T follicular helper cell (primary cell): ENCODE measurements at places on chromosomes 12 and 14.

DNA sequence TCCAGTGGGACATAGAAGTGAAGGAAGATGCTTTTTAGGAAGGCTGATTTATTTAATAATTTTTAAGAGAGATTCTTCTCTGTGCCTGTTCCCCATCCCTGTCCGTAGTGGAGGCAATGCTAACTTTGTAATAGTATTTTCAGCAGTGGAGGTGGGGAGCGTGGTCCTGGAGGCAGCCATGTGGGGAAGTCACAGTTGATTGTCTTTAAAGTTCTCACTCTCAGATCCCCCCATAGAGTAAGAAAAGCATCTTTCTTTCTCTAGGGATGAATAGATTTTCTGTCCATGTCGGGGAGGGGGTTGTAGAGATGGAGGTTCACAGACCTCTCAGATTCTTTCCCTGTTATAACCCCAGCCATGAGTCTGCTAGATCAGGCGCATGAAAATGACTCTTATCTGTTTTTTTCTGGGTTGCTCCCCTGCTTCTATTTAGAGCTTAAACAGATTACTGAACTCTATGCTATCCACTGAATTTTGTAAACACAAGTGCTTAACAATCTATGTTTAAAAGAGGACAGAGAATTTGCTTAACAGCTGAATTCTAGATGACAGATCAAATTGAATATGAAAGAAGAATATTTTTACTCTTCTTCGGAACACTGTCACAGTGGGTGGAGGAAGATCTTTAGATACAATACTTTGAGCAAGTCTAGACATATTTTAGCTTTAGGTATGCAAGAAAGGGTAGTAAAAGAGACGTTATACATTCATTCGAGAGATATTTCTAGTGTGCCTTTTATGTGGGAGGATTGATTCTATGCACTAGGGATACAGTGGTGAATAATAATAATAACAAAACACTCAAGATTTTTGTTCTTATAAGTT, 25.3 kb downstream of the TMEM117 start:
- DNase-seq, result no peak

GRCh38 chr12:31687101-31687527, 27.6 kb downstream of the ETFBKMT start:
- DNase-seq, result no peak

DNA sequence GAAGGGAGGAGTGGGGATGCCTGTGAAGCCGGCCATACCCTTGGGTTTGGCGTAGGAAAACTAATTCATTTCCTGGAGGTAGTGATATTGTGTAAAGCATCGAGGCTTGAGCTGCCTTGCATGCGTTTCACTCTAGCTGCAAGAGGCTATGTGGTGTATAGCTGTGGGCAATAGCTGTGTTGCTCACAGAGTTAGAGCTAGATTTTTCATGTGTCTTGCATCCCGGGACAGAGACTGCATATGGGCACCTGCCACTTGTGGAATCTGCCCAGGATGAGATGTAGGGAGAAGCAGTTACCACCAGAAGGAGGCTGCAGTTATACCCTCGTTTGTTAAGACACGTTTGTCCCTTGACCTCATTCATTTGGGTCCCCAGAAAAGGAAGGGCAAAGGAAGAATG, 106.7 kb downstream of the KTN1 start:
- DNase-seq, result no peak

DNA sequence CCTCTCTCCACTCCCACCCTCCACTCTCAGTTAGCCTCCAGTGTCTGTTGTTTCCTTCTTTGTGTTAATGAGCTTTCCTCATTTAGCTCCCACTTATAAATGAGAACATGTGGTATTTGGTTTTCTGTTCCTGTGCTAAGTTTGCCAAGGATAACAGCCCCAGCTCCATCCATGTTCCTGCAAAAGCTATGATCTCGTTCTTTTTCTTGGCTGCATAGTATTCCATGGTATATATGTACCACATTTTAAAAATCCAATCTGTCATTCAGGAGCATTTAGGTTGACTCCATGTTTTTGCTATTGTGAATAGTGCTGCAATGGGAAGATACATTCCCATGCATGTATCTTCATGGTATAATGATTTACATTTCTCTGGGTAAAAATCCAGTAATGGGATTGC, 2.8 kb upstream of the WASHC4 start:
- DNase-seq, result no peak

DNA sequence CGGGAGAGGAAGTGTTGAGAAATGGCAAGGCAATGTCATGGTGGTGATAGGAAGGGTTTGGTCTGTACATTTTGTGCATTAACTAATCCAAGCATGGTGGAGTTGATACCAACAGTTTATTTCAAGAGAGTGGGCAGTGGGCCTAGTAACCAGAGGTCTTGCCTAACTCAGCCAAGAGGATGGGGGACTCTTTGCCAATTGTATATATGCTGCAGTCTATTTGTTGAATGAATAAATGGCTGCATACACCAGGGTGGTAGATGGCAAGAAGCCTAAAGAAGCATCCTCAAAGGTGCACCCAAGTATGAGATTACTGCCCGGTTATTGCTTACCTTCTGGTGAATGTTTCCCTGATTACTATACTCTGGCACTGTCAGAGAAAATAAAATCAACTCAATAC, 295.9 kb downstream of the ITPR2 start:
- DNase-seq, result no peak
